ENCODE measurements at places on chromosomes 1 and 21.

DNA sequence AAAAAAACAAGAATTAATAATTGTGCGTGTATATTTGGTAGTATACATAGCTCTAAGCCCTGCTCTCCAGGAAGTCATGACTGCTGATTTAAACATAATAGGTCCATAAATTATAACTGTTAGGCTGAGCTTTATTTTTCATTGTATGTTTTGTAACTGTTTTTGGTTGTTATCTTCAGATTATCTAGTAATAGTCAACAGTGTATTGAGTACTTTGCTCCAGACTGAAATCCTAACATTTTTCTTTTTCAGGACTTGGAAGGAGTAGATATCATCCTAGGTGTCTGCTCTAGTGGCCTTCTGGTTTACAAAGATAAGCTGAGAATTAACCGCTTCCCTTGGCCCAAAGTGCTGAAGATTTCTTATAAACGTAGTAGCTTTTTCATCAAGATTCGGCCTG is 90.9 kb downstream of the TMEM200B start:
- DNase-seq, result no peak

GRCh38 chr1:18802231-18802630 is 57.2 kb downstream of the TAS1R2 start:
- DNase-seq, result no peak

GRCh38 chr1:200652378-200652777 is 17.3 kb downstream of the DDX59 start:
- DNase-seq, result no peak

- DNase-seq, result no peak
Observed at GRCh38 chr1:62117018-62117750, 77.5 kb upstream of the L1TD1 start.

DNA sequence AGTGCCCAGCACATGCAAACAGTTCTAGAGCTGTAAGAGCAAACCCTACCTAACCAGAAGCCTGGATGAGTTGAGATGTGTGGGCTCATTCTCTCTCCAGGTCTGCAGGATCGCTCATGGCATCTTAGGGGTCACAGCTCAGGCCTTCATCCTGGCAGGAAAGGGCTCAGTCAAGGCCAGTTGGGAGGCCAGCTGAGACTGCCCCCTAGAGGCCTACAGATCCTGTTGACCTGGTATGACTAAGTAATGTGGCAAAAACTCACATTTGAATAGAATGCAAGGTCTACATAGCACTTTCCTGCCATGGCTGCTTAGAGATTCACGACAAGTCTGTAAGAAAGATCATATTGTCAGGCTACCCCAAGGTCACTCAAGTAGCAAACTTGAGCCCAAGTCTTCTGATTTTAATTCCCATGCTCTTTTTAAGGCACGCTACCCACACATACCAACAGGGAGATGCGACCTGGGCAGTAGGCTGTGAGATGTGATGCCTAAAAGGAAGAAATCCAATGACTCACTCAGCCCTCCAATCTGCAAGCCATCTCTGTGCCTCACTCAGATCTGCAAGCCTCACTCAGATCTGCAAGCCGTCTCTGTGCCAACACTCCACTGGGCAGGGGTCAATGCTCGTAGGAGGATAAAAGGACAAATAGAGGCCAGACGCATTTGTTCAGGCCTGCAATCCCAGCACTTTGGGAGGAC is 5.1 kb upstream of the CAPN8 start:
- no peak for DNase-seq

GRCh38 chr1:166884040-166884642 is 8.1 kb upstream of the TADA1 start:
- peak; percentile 11 for DNase-seq

- DNase-seq, result no peak
Observed at GRCh38 chr1:226479474-226479873, 69.1 kb upstream of the STUM start.

- no peak for DNase-seq
Observed at GRCh38 chr21:31730712-31731055, 1.2 kb downstream of the SCAF4 start.

GRCh38 chr1:19044975-19045831 is 88.7 kb upstream of the IFFO2 start:
- DNase-seq, result no peak

- no peak for DNase-seq
Observed at GRCh38 chr1:83996621-83997020, 2.3 kb downstream of the TTLL7 start.

DNA sequence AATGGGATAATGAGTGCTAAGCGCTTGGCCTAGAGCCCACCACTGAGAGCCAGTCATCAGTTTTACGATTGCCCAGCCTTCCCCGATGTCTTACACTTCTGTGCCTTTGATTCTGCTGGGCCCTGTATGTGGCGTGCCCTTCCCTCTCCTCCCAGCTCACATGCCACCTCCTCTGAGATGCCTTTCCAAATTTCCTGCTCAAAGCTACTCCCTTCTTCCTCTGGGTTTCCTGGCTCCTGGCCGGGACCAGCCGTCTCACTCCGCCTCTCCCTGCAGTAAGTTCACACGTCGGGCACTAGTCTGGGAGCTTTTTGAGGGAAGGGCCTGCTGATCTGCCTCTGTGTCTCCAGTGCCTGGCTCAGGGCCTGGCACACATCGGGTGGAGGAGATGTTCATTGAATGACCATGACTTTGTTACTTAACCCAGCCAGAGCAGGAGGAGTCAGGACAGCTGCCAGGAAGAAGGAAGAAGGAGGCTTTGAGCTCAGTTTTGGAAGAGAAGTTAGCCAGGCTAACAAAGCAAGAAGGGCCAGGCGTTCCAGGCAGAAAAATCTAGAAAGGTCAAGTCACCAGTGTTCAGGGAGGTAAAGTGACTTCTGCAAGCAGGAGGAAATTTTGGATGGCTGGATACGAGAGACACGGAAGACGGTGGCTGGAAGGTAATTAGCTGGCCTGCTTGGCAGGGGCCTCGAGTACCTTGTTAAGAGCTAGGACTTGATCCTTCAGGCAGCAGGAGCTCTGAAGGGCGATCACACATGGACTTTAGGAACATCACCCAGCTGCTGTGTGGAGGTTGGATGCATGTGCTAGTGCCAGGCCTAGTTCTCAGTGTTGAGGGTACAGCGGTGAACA is 63.6 kb downstream of the EPHB2 start:
- no peak for DNase-seq

- no peak for DNase-seq
Observed at GRCh38 chr1:90412563-90412962, 304.5 kb downstream of the BARHL2 start.

DNA sequence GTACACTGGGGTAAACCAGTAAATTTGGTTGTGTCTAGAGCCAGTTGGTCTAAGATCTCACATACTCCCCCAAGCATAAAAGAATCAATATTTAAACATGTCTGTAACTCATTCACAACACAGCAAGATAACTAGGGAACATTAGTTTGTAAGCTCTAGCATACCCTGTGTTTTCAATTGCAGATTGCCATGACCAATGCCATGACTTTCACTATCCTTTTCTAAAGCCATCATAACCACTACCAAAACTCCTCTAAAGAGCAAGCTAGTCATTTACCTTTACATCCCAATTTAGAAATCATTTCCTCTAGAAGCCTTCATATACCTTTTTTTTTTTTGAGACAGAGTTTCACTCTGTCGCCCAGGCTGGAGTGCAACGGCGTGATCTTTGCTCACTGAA is 56.5 kb upstream of the PLA2G4A start:
- no peak for DNase-seq

- DNase-seq, result no peak
Observed at GRCh38 chr1:184745110-184745509, 9.5 kb downstream of the EDEM3 start.

GRCh38 chr1:198056255-198056654 is 100.5 kb upstream of the NEK7 start:
- DNase-seq, result no peak

- DNase-seq, result no peak
Observed at GRCh38 chr1:77925518-77925917, 37.1 kb downstream of the NEXN start.

DNA sequence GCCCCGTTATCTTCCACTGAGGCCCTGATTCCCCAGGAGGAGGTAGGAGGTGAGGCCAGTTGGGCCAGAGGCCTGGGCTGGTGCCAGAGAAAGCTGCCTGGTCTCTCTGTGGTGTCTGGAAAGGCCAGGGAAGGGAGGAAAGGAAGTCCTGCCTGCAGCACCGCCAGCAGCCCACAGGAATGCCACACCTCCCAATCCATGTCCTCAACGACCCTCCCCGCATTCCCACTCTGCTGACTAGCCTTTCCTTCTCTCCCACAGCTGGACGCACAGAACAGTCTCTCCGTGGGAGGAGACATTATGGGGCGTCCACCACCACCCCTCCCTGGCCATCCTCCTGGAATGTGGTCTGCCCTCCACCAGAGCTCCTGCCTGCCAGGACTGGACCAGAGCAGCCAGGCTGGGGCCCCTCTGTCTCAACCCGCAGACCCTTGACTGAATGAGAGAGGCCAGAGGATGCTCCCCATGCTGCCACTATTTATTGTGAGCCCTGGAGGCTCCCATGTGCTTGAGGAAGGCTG is 18.0 kb downstream of the CSF1 start:
- DNase-seq, result no peak

GRCh38 chr1:197770243-197770642 is 5.0 kb downstream of the DENND1B start:
- no peak for DNase-seq

GRCh38 chr1:230868736-230869385 is 540 bp upstream of the C1orf198 start:
- DNase-seq, result no peak

GRCh38 chr1:169041366-169041765 is 65.1 kb upstream of the ATP1B1 start:
- no peak for DNase-seq

DNA sequence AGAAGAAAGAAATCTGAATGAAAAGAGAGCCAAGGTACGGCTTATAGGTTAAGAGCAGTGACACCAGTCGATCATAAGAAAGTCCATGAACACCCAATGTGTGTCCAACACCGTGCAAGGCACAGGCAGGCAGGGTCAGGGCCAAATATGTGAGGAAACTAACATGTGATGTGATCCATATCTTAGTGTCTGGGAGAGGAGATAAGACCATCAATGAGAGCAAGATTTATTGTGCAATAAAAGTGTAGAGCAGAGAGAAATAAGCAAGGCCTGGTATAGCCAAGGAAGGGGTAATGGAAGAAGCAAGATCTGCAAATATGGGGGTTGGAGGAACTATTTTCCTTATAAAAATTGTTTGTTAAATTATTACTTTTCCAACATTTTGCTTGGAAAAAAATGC is 198.8 kb downstream of the CRB1 start:
- no peak for DNase-seq

Measured in activated T-cell treated with anti-CD3 and anti-CD28 coated beads for 24 hours (primary cell).